ENCODE measurements at places on chromosomes 5 and 9. TPM values are rescaled to one million over a fixed set of nuclear protein-coding genes. Genes with fewer than 3 reads are reported as not detected.

The FBXO4 gene
- 15.1 TPM for total RNA-seq

The NTNG2 gene
- total RNA-seq, result 8.8 TPM

The ANXA2R gene
- total RNA-seq, result 43.4 TPM

The CEL gene
- 1.6 TPM for total RNA-seq

The RETREG1 gene
- 26.6 TPM for total RNA-seq

The KDM4C gene
- total RNA-seq, result 80.5 TPM

The GRK6 gene
- total RNA-seq, result 191 TPM

The PDGFRB gene
- not detected for total RNA-seq

DNA sequence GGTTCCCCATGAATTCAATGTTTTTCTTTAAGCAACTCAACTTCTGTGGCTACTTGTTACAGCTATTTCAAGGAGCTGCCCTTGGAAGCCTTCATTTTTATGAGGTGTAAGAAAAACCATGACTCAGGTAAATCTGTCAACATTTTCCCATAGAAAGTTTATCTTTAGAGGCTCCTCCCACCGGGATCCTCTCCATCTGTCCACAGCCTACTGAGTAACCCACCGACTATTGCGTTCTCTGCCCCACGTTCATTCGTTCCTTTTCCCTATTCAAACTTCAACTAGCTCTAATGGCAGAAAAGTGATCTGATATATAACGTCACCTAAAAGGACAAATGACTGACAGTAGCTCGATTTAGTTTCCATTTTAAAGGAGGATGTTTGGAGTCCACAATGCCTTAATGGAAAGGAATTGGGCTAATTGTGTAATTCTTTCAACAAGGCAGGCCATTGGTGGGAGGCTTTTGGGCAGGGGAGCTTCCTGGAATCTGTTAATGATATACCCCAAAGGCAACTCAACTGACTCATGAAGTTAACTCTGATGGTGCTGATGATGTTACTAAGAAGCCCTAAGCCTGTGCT is 29.3 kb upstream of the NR3C1 start:
- no peaks in the 10 kb centered on the region for H3K27me3 ChIP-seq
- H3K27ac ChIP-seq, result no peak overlapping the region
- H3K36me3 ChIP-seq, result no peaks in the 10 kb centered on the region
- peaks cover 54% of the 10 kb centered on the region for H3K4me1 ChIP-seq
- no peak for DNase-seq

DNA sequence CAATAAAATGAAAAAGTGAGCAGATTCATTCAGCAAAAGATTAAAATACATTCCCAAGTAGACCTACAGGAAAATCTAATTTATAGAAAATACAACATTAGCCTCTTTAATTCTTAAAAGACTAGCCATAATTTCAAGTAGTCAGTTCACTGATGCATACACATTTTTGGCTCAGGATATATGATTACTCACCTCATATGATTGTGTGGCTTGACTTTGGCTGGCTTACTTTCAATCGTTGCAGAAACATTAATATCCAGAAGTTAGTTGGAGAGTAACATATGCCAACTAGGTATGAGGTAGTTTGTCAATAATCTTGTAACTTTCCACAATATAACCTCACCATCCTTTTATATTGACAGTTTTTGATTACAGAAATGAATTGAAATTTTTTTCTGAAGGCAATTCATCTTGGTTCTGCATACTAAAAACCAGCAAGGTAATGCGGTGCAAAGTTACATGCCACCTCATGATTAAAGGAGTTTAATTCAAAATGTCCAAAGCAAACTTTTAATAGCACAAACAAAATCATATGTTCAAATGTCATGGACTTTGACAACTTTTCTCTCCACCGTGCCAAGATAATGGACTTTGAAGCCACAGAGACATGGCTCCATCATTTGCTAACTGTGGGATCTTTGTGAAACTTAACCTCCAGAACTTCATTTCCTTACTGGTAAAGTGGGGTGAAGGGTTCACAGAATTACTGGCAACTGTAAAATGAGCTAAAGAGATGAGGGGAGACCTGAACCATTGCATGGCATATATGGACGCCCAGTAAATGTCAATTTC is 76.6 kb upstream of the PAM start:
- H3K27ac ChIP-seq, result no peak overlapping the region
- H3K4me3 ChIP-seq, result no peak overlapping the region

GRCh38 chr5:109755761-109756160 is 66.0 kb downstream of the MAN2A1 start:
- H3K4me3 ChIP-seq, result no peak overlapping the region
- H3K27me3 ChIP-seq, result no peaks in the 10 kb centered on the region
- H3K27ac ChIP-seq, result no peak overlapping the region
- H3K4me1 ChIP-seq, result peaks cover 10% of the 10 kb centered on the region
- peaks cover 5% of the 10 kb centered on the region for H3K36me3 ChIP-seq

DNA sequence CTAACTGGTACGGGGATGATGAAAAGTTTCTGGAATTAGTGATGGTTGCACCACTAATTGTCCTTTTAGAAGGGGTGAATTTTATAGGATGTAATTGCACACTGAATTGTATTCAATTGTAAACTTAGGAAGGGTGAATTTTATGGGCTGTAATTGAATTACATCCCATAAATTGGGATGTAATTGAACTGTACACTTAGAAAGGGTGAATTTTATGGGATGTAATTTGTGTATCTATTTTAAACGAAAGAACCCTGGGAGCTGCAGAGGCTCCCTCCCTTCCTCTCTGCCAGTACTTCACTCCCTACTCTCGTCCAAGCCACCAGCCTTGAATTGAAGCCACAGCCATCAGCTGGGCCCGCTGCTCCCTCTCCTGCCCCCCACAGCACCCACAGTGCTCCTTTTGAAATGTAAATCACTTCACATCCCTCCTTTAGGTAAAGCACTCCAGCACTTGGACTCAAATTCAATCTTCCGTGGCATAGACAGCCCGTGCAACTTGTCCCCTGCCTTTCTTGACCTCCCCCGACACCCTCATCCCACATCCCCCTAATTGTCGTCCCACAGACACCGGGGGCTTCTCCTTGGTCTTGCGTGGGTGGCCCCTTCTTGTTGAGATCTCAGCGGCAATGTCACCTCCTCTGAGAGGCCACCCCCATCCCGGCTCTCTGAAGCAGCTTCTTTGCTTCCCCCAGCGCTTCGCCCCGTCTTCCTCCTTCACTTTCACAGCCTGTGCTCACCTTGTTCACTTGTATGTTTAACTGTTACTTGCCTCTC is 84.2 kb upstream of the HRH2 start:
- H3K4me1 ChIP-seq, result no peaks in the 10 kb centered on the region
- no peak for DNase-seq
- no peaks in the 10 kb centered on the region for H3K27me3 ChIP-seq

DNA sequence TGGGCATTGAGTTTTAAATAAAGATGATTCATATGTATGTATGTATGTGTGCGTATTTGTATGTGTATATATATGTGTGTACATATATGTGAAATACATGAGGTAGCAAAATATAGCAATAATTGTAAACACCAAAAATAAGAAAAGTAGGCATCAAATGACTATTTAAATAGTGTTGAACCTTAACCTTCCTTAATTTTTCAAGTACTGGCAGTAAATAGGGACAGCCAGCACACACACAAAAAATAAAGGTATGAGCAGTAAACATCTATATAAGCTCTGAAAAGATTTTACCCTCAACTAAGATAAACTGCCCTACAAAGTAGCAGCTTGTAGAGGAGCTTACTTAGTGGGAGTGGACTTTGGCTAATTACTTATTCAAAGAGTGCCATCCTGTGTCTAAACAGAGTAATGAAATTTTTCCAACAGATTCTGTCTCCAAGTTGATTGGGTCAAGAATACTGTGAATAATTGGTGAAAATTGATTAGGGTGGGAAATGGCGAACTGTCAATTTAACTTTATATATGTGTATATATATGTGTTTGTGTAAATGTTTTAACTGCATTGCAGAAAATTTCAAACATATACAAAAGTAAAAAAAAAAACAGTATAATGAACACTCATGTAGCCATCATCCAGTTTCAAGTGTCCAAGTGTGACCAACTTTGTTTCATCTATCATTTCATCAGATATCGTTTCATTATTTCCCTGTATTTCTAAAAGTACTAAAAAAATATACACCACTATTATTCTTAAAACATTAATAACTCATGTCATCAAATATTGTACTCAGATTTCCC is 2.0 kb upstream of the ADAMTS6 start:
- peaks cover 10% of the 10 kb centered on the region for H3K27me3 ChIP-seq
- peaks cover 27% of the 10 kb centered on the region for H3K4me1 ChIP-seq
- peak overlapping the region; percentile 56 for H3K4me3 ChIP-seq
- peak overlapping the region; percentile 62 for H3K27ac ChIP-seq
- peak; percentile 51 for DNase-seq

DNA sequence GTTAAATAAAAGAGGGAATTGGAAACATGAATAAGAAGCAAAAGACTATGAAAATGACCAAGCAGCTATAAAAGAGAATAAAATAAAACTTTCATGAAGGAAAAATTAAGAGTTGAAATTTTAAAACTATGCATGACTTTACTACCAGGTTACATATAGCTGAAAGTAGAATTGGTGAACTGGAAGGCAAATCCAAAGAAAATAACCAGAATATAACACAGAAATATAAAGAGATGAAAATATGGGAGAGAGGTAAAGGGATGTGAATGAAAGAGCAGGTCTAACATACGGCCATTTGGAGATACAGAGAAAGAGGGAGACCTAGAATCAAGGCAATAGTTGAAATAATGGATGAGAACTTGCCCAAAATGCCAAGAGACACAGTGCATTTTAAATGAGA is 42.9 kb upstream of the TDRD7 start:
- H3K4me1 ChIP-seq, result no peaks in the 10 kb centered on the region
- no peaks in the 10 kb centered on the region for H3K27me3 ChIP-seq
- no peak overlapping the region for H3K4me3 ChIP-seq

- no peaks in the 10 kb centered on the region for H3K36me3 ChIP-seq
- no peaks in the 10 kb centered on the region for H3K27me3 ChIP-seq
- no peak overlapping the region for H3K4me3 ChIP-seq
- no peaks in the 10 kb centered on the region for H3K4me1 ChIP-seq
- no peak overlapping the region for H3K27ac ChIP-seq
Observed at GRCh38 chr5:97046270-97046982, 96.0 kb downstream of the LIX1 start.

- H3K27me3 ChIP-seq, result no peaks in the 10 kb centered on the region
- no peaks in the 10 kb centered on the region for H3K36me3 ChIP-seq
- H3K4me1 ChIP-seq, result no peaks in the 10 kb centered on the region
- no peak overlapping the region for H3K4me3 ChIP-seq
Observed at GRCh38 chr5:91339063-91339705, 43.9 kb downstream of the ARRDC3 start.

DNA sequence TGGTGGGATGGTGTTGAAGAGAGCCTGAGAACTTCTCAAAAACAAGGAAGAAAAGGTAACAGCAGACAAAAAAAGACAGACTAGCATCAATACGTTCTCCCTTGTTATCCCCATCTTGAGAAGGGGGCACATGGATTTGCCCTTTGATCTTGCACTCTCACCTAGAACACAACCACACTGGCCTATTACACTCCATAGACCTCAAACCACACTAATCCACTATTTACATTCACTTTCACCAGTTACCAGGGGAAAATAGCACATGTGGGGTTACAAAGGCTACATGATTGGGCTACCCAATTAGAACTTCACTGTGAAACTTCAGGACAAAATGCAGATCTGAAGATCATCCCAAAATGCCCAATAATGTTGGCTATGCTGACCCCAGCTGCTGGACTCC is 72.6 kb upstream of the SELENOP start:
- no peaks in the 10 kb centered on the region for H3K4me1 ChIP-seq
- no peaks in the 10 kb centered on the region for H3K27me3 ChIP-seq
- H3K4me3 ChIP-seq, result no peak overlapping the region
- H3K27ac ChIP-seq, result no peak overlapping the region

- H3K4me1 ChIP-seq, result no peaks in the 10 kb centered on the region
- no peak for DNase-seq
- H3K4me3 ChIP-seq, result no peak overlapping the region
- H3K27me3 ChIP-seq, result no peaks in the 10 kb centered on the region
Observed at GRCh38 chr5:153711755-153712154, 221.3 kb downstream of the GRIA1 start.

DNA sequence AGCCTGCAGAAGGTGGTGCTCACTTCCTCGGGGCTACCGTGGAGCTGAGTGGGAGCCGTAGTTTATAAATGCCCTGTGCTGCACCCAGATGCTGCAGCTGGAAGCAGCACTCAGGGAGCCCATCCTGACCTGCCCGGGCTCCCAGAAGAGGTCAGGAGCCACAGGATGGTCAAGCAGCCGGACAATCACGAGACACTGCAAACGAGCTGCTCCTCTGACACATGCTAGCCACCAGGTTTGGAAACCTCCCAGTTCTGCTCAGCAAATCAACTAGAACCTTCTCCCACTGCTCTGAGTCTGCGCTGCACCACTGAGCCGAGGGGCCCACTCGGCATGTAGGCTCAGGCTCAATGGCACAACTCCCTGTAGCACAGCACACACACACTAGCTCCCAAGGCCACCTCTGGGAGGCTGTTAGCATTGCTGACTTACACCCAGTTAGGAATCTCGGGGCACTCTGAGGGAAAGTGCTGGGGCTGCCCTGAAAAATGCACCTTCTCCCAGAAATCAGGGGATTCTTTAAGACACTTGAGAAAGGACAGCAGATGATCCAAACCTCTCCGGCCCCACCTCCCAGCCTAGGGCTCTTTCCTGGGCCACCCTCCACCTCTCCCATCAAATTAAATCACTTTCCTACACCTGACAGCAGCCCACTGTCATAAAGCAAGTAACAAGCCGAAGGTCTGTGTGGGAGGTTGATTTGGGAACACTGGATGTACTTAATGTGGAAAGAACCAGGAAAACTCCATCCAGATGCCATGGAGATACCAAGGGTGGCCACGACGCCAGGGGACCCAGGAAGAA is 59.1 kb downstream of the PSMB7 start:
- peaks cover 35% of the 10 kb centered on the region for H3K36me3 ChIP-seq
- DNase-seq, result no peak
- no peak overlapping the region for H3K27ac ChIP-seq
- no peaks in the 10 kb centered on the region for H3K27me3 ChIP-seq
- peaks cover 30% of the 10 kb centered on the region for H3K4me1 ChIP-seq

DNA sequence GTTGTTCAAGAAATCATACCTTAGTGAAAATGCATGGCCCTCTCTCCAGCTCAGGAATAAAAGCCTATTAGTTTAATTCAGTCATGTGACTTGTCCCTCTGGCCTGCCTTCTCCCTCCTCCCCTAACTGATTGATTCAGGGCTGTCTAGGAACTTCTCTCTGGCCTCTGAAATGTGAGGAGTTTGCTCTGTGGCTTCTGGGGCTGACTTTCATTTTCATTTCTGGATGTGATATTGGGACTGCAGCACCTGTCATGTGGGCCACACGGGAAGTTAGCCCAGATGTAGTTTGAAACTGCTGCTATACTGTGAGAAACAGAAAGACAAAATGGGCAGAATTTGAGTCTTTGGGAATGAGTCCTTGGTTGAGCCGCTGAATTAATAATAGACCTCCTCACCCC is 44.8 kb downstream of the PARP8 start:
- DNase-seq, result peak; percentile 87
- H3K27me3 ChIP-seq, result no peaks in the 10 kb centered on the region
- H3K36me3 ChIP-seq, result no peaks in the 10 kb centered on the region
- H3K4me3 ChIP-seq, result peak overlapping the region; percentile 1
- peaks cover 94% of the 10 kb centered on the region for H3K4me1 ChIP-seq

DNA sequence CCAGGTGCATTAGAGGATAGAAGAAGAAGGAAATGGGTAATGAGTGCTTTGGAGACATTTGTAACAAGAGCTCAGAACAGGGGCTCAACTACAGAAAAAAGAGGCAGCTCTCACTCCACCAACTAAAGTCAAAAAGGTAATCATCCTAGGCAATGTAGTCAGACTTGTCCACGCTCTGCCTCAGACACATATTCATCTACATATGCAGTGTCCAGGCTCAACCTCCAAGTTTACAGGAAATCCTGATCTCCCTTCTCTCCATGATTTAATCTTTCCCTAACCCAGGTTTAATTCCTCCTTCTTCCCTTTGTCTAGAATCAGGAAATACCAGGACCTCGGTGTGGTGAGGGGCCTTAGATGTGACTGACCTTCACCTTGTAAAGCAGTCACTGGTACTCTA is 65.7 kb upstream of the SELENOP start:
- no peak overlapping the region for H3K27ac ChIP-seq
- H3K36me3 ChIP-seq, result no peaks in the 10 kb centered on the region
- H3K4me1 ChIP-seq, result peaks cover 8% of the 10 kb centered on the region
- no peaks in the 10 kb centered on the region for H3K27me3 ChIP-seq

All from CD4-positive, alpha-beta memory T cell (primary cell).